ENCODE measurements at places on chromosomes 4 and X.

DNA sequence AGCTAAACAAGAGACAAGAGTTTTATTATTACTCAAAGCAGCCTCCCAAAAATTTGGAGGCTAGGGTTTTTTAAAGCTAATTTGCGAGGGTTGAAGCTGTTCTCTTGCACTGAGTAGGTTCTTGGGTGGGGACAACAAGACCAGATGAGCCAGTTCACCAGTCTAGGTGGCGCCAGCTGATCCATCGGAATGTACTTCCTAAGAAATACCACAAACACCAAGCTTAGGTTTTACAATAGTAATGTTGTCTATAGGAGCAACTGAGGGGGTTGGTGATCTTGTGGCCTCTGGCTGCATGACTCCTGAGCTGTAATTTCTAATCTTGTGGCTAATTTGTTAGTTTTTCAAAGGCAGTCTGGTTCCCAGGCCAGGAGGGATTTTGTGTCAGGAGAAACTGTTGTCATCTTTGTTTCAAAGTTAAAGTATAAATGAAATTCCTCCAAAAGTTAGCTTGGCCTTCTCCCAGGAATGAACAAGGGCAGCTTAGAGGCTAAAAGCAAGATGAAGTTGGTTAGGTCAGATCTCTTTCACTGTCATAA is 130.6 kb downstream of the SLC7A11 start:
- no peak for DNase-seq

DNA sequence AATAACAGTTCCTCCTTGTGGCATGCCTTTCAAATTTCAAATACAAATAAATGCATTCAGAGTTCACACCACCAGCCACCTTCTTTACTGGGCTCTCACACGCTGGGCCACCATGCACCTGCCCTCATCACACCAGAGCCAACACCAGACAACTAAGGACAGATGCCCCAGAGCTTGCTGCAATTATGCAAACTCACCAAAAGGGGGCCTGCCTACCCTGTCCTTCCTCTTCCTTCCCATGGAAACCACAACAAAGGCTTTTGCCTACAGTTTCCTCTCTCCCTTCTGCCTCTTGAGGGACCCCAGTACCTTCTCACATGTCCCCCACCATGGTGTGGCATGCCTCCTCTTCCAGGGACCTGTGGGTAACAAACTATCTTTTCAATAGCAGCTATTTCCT is 1333.9 kb upstream of the TENM3 start:
- peak; percentile 0 for DNase-seq

- peak; percentile 75 for DNase-seq
Measured at GRCh38 chrX:118530219-118530911, 34.8 kb downstream of the DOCK11 start.

DNA sequence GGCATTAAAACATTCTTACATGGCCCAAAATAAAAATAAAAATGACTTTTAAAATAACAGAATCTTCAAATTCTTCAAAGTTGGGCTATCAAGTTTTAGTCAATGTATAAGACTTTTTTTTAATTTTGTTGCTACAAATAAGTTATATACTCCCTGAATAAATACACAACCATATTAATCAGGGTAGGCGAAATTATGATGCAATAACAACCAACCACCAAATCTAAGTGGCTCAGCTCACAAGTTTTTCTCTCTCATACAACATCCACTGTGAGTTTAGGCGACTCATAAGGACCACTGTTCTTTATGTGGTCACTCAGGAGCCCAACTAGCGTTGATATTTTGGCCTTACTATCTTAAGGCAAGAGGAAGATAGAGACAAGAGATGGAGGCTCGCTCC is 11.2 kb downstream of the NEUROG2 start:
- DNase-seq = no peak

- DNase-seq = no peak
Measured at GRCh38 chrX:151902813-151903591, 9.7 kb upstream of the MAGEA4 start.

DNA sequence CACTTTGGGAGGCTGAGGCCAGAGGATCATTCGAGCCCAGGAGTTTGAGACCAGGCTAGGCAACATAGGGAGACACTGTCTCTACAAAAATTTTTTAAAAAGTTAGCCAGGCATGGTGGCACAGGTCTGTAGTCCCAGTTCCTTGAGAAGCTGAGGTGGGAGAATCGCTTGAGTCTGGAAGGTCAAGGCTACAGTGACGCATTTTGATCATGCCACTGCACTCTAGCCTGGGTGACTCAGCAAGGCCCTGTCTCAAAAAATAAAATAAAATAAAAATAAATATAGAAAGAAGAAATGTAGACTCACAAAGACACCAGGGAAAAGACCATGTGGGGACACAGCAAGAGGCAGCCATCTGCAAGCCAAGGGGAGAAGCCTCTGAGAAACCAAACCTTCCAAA is 42.3 kb upstream of the SLC7A3 start:
- DNase-seq = no peak

DNA sequence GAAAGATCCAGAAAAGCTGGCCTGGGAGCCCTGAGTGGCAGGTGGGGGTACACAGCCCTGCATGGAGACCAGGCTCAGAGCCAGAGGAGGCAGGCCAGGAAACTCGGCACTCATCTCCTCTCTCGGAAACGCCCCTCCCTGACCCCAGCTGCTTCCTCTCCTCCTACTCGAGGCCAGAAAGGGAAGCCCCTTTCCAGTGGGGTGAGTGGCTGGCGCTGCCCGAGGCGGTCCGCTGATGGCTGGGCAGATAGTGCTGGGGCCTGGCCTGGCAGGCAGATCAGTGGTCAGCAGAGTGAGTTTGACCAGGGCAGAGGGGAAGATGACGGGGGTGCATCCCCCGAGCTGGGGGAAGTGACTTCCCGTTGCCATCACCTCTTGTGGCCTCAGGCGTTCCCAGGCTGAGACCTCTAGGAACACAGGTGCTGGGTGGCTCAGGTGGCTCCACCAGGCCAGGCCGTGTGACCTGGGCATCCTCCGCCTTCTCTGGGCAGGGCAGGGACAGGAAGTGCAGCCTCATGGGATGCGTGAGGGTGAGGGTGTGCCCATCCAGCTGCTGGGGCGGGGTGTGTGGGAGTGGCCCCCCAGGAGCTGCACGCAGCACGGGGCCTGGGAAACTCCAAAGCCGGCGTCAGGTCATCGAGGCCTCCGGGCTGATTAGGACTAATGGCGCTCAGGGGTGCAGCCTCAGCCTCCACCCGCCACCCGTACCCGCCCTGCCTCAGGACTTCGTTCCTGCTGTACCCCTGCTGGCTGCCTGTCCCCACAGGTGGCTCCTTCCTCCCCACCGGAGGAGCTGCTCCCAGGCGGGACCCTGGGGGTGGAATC is 5.7 kb downstream of the SH3BP2 start:
- DNase-seq = peak; percentile 51

DNA sequence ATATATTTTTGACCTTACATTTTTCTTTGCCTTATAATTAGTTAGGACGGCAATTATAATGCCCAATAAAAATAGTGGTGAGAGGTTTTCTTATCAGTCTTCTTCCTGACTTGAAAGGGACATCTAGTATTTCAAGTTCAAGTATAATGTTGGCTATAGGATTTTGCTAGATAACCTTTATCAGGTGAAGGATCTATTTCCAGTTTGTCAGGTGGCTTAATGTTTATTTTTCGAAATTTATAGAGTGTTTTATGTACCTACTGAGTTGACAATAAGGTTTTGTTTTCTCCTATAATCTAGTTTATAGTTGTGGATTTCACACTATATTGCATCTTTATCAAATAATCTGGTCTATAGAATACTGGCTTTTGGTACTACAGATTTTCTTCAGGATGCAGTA is 351.8 kb upstream of the FGF13 start:
- no peak for DNase-seq

DNA sequence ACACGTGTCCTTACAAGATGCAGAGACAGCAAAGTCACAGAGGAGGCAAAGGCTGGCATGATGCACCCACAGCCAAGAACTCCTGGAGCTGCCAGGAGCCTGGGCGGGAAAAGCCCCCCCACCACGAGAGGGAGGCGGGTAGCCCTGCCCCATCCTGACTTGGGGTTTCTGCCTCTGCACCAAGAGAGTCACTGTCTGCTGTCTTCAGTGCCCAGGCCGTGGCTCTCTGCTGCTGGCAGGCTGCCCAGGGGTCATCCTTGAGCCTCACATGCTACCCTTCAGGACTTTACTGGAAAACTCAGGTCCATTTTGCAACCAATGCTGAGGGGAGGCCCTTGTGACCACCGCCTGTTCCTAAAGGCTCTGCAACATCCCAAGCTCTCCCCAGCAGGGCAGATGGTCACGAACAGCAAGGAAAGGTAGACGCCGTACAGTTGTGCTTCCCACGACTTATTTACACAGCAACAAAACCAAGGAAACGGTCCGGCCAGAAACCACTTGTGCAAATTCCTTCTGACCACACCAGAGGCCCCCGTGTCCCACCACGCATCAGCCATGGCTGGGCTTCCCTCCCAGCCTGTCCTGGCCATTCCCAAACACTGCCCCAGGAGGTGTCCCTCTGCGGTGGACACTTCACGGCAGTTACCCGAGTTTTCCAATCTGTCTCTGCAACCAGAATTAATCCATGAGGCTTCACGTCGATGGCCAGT is 56.9 kb downstream of the ACOX3 start:
- no peak for DNase-seq

GRCh38 chr4:73714647-73715046 is 25.7 kb upstream of the CXCL8 start:
- DNase-seq = no peak

GRCh38 chr4:54363037-54363436 is 133.9 kb downstream of the PDGFRA start:
- DNase-seq = no peak
